ENCODE measurements at places on chromosomes 1 and 21.

GRCh38 chr1:223724376-223724775, 12.0 kb downstream of the CAPN2 start:
- DNase-seq, result no peak

- DNase-seq, result no peak
Measured at GRCh38 chr1:29249170-29249691, 12.9 kb downstream of the PTPRU start.

DNA sequence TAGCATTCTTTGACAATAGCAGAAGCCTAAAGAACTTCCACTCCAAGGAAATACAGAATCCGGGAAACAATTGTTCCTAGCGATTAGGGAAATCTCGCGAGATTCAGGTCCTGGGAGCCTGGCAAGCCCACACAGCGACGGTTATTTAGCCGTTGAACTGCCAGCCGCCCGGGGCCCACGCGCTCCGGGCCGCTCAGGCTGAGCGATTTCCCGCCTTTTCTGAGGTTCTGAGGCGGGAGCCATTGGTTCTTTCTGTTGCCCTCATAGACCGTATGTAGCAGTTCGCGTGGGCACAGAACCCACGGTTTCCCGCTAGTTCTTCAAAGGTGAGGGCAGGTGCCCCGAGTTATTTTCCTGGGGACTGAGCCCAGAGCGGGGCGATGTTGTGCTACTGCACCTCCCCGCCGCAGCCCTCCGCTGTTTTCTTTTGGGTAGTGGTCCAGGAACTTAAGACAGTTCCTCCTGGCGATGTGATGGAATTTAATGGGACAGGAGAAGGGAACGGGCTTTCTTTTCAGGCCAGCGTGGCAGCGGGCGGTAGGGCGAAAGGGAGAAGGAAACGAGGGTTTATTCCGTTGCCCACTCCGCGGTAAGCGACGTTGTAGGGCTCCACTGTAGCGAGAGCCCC, at the start of gene SYCP1:
Gene SYCP1, plus strand, starts transcription at position 171 of the 628 bp plus-strand sequence. CDS start 602 bp downstream, outside the sequence.
- no peak for DNase-seq

DNA sequence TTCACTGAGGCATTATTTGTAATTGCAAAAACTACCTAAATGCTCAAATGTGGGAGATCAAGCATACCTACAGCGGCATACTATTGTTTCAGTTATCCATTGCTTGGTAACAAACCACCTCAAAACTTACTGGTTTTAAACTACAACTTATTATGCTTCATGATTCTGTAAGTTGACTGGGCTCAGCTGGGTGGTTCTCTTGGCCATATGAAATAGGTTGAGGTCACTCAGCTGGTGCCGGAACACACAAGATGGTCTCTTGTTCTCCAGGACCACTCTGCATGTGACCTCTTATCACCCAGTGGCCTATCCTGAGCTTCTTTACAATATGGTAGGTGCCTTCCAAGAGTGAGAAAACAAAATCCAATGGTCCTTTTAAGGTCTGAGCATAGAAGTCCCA, 195.4 kb upstream of the FGGY start:
- no peak for DNase-seq

DNA sequence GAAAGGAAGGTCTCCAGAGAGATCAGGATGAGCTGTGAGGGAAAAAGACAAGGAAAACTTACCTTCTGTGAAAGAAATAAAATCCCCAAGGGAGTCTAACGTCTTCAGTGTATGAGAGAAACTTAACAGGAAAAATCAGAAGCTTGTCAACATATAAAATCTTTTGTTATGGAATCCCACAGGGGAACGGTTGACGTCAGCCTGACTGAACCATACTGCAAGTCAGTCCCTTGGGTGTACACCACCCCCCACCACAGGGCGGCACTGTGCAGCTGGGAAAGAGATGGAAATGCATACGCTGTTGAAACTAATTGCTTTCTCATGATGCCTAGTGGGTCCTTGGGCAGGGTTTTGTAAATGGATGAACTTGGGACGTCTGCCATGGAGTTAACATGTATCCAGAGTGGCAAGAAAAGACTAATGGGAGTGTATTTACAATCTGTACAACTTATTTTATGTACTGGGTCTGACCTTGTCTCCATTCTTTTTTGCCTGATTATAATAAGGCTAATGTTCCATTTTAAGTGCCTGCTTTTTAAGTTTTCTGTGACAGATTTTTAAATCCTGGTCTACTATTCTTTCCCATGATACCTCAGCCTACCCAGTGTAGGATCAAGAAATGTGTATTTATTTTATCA, 22.7 kb downstream of the UTP25 start:
- DNase-seq, result peak; percentile 26

Data from activated CD4-positive, alpha-beta T cell treated with anti-CD3 and anti-CD28 coated beads, Interleukin-2, amount 10 ng/mL, durations not matched to agents 7 days and 5 days (primary cell).